ENCODE measurements at places on chromosomes 7 and 10.

DNA sequence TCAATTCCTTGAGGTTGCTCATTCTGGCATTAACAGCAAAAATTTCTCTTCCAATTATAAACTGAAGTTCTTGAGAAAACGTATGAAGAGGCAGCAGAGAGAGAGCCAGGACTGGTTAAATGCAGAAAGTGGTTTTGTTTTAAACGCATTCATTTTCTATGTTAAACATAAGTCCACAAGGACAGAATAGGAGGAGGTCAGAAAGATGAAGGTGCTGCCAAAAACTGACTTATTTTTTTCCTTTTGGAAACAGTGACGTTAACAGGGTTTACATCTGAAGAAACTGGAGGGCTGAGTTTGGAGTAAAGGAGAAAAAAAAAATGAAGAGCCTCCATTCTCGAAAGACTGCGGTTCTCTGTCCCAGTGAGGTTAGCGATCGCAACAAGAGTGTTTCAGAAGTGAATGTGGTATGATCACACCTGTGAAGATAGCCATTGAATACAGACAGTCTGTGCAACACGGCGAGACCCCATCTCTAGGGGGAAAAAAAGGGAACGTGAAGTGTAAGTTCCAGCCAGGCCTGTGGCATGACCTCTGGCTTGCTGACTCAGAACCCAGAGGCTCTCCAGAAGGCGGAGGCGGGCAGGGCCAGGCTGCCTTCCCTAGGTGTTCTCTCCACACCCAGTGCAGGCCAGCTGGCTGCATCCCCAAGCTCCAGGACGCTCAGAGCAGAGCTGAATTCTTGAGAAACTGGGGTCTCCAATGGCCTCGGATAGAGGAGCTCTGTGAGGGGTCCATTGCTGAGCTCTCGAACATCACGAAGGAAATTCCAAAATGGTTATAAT, 84.0 kb downstream of the CHST15 start:
- no peak for DNase-seq

DNA sequence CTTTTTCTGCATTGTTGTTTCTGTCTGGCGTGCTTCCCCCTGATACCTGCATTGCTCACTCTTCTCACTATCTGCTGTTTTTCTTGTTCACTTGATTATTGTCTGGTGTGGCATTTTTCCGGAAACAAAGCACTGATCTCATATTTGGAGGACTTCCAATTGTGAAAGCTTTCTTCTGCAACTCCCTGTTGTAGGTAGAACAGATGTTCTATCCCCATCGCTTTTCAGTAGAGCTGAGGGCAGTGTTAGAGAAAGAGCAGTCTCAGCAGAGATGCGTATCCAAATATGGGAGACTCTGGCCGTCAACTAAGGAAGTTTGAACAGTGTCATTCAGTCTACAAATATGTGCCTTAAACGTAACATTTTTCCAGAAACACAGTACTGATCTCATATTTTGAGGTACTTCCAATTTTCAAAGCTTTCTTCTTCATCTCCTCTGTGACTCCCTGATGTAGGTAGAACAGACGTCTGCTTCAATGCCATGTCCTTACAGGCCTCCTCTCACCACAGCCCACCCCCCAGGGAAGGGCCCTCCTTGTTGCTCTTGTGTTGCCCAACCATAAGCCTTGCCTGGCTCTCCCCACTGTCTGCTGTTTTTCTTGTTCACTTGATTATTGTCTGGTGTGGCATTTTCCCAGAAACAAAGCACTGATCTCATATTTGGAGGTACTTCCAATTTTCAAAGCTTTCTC, 27.1 kb upstream of the GJD4 start:
- no peak for DNase-seq

- DNase-seq: no peak
Observed at GRCh38 chr7:66452165-66452564, 176.5 kb upstream of the KCTD7 start.

DNA sequence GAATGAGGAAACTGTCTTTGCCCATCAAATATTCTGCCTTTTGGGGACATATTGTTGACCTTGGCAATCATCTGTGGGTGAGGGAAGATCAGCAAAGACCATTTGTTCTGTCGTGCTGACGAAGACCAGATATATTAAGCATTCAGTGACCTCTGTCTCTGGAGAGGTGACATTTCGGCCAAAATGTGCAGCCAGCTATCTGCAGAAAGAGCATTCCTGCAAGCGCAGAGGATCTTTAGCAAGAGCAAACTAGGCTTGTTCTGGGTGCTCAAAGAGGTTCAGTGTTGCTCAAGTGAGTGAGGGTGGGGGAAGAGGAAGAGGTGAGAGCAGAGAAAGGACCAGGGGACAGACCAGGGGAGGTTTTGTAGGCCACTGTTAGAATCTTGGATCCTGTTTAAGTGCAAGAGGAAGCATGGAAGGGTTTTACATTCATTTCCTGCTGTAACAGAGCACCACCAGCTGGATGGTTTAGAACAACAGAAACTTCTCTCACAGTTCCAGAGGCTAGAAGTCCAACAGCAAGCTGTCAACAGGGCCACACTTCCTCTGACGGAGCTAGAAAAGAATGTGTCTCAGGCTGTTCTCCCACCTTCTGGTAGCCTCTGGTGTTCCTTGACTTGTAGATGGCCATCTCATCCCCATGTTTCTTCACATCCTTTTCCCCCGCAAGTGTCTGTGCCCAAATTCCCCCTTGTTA, 11.2 kb downstream of the C10orf120 start:
- no peak for DNase-seq

- DNase-seq: peak; percentile 72
Observed at GRCh38 chr7:43834463-43835251, 34.7 kb downstream of the MRPS24 start.

GRCh38 chr7:149615690-149616270, 118.2 kb upstream of the ZNF746 start:
- no peak for DNase-seq

GRCh38 chr7:13097499-13097898, 410.1 kb downstream of the ARL4A start:
- DNase-seq: no peak

DNA sequence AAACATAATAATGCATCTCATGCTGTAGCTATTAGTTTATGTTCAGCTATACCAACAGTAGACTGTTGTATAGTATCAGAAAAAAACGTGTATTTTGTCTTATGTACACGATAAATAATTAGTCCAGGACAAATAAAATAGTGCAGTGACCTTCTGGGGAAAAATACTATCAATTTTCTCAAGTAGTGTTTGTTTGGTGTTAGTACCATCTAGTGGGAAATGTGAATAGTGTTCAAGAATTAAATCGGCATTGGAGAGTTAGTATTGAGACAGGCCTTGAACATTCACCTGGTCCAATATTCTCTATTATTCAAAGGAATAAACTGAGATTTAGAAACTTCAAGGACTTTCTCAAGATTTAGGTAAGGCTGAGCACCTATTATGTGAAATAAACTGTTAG, 21.7 kb upstream of the OR2A5 start:
- peak; percentile 26 for DNase-seq

- no peak for DNase-seq
Observed at GRCh38 chr10:15814565-15814964, 45.7 kb downstream of the MINDY3 start.

DNA sequence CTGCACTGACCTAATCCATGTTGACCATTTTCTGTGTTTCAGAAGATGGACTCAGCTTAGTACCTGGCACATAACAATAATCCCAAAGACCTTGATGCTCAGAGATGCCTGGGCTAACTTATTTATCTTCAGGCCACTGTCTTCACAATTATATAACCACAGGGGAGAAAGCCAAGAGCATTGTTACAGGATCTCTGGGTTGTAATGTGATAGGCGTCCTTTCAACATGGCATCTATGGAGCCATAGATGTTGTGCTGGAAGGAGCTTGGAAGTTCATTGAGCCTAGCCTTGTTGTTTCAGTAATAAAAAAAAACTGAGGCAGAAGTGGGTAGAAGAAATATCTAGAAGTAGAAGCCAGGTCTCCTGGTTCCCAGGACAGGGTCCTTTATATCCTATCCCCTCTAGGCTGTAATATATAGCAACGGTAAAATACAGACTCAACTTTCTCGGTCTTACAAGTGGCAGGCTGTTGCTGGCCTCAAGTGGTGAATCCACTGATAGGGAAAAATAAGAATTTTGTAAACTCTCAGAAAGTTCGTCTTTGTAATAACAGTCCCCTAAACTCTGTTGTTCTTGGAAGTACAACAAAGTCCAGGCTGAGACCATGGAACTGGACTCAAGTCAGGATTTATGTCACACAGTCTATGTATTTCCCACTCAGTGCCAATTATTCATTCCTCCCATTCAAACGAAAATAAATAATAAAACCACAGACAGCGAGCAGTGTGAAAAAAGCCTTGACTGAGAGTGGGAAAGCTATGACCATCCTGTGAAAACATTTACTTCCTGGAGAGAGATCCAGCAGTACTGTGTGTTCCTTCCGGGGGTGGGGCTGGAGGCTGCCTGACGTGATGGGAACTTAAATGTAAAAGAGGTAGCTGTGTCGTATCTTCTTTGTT, 277.6 kb downstream of the REEP3 start:
- peak; percentile 37 for DNase-seq

GRCh38 chr7:104604706-104605105, 276.3 kb downstream of the LHFPL3 start:
- DNase-seq: no peak

DNA sequence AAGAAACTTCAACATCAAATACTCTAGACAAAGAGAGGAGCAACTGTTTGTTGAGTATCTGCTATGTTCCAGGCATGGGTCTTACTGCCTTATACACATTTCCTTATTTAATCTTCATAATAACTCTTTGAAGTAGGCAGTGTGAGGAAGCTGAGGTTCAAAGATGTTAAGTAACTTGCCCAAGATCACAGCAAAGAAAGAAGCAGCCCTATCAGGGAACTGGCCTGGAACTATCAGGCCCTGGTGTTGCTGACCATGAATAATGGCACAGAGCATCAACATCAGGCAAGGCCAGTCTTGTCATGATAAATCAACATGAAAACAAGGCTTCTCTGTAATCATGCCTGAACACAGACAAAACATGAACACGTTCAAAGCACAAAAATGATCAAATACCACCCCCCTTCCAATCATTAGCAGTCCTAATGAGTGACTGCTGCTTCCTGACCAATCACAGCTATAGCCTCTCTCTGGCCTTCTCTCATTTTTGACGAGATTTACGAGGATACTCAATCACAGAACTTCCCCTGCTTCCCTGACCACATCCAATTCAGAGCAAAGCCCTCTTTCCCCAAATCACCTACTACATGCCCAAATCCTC, 2.3 kb downstream of the GSDME start:
- DNase-seq: no peak

- no peak for DNase-seq
Observed at GRCh38 chr10:79238158-79238520, 109.1 kb upstream of the PPIF start.

DNA sequence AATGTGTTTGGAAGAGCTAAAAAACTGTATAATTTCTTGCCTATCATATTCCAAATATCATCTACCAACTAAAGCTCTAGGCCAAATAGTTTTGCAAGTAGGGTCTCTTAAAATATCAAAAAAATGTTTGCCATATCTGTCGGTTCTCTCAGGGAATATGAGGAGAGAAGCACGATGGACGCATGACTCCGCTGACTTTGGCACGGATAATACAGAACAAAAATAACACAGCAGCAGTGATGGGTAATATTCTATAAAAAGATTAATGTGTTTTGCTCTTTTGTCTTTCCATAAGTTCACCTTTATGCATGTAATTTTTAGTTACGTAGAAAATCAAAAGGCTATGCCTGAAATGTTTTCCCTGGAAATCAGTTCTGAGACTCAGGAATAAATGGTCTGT, 919 bp upstream of the IDI2 start:
- DNase-seq: no peak

DNA sequence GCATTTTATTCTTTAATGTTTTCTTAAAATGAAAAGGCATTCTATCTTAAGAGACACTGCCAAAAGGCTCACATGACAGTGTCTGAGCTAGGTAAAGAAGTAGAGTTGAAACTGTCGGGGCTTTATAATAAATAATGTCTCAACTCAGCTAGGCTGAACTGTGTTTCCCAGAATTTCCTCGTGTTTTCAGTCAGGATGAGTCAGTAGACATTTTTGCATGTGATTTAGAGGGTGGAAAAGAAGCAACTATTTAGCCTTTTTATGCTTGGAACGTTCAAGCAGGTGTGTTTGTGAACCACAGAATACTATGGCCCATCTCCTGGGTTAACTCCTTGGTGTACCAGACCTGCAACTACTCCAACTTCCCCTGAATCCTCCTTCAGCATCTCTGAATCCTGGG, 23.4 kb upstream of the LIPA start:
- no peak for DNase-seq

DNA sequence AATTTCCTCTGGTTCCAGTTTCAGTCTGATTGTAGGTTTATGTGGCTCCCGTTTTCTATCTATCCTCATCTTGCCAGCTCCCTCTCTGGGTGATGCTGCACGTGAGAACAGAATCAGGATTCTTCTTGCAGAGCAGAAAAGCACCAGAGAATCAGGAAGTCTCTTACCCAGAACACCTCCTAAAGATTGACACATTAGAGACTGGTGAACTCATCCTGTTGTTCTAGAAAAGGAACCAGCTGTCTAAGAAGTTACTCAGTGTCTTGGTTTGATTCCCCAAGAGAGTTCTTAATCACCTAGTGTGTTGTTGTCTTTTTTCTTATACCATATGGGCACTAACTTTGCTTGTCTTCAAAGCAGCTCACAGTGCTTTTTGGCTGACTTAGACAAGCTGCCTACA, 152.4 kb downstream of the DGKI start:
- no peak for DNase-seq

- no peak for DNase-seq
Observed at GRCh38 chr7:1019789-1020610, 24.3 kb upstream of the GPR146 start.

GRCh38 chr10:23100331-23101030, 5.1 kb downstream of the MSRB2 start:
- DNase-seq: no peak

- no peak for DNase-seq
Observed at GRCh38 chr10:4127518-4128315, 342.7 kb upstream of the KLF6 start.

GRCh38 chr7:102992509-102992937, 79.7 kb downstream of the LRRC17 start:
- no peak for DNase-seq

- no peak for DNase-seq
Observed at GRCh38 chr10:60908031-60908430, 36.0 kb downstream of the RHOBTB1 start.

DNA sequence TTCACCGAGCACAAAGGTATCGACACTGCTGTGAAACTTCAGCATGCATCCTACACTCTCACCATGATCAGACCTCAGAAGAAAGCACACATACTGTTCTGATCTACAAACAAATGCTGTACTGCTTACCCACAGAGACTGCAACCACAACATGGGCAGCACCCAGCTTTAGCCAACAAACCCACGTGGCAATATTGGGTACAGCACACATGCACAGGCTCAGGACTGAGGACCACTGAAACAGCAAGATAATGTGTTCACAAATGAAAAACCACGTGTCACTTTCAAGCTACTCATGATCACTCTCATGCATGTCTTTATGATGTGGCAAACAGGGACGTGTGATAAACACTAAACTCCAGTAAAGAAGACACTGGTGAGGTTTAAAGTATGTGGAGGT, 119.3 kb upstream of the PTN start:
- no peak for DNase-seq

DNA sequence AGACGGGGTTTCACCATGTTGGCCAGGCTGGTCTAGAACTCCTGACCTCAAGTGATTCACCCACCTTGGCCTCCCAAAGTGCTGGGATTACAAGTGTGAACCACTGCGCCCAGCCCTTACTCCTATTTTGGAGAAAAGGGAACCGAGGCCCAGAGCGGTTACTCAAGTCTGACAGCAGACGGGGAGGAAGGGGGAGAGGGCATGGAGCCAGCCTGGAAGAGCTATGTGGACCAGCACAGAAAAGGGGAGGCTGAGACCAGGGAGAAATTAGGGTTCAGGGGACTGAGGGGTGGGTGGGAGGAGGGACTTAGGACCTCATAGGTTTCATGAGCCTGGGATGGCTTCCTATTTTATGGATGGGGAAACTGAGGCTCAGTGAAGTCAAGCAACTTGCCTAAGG, 1.5 kb downstream of the SFRP5 start:
- no peak for DNase-seq

All from SW480 (cell line).